ENCODE measurements at places on chromosomes 4 and X.

GRCh38 chrX:49212861-49213260, 12.9 kb upstream of the SYP start:
- no peak for DNase-seq

- no peak for DNase-seq
Observed at GRCh38 chrX:107323786-107324492, 117.5 kb downstream of the DNAAF6 start.

DNA sequence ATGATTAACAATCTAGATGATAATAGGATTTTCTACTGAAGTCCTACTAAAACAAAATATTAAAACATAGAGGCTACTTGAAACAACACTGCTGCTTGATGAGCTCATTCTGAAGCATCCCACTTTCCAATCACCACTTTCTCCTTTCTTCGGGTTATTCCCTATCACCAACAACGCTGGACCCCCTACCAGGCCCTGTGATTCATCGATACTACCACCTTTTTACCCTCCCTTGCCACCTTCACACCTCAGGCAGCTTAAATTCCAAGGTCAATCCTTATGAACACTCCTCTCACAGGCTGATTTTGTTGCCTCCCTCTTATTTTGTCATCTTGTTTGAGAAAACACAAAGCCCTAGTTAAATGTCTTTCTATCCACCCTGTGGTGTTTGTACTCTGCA, 102.6 kb downstream of the IQCM start:
- no peak for DNase-seq

DNA sequence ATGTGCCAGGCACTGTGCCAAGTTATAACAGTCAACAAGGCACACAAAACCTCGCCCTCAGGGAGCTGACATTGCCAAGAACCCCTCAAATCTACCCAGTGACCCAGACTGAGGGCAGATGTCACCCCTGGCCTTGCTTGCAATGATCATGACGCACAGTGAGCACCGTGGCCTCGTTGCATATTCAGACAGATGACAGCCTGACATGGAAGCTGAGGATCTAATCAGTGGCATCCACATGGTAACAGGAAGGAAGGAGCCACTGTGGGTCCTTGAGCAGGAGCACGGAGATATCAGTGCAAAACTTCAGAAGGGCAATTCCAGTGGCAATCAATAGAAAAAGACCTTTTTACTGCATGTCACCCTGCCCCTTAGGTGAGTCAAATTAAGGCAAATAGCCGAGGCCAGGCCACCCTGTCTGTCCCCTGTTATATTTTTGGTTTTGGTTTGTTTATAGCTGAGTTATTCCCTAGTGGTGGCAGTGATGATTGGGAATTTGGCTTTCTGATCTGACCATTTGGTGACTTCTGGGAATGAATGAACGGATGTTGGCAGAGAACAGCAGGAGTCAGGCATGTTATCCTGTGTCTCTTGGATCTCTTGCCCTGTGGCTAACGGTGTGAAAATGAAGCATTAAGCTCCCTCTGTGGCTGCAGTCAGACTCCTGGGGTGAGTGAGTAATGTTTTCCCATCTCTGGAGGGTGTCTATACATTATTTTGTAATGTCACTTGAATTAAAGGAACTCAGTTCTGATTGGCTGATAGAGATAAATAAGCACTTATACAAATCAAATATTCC, 20.4 kb downstream of the WDR13 start:
- no peak for DNase-seq

GRCh38 chr4:7676398-7676922, 241.7 kb upstream of the PSAPL1 start:
- DNase-seq: no peak

DNA sequence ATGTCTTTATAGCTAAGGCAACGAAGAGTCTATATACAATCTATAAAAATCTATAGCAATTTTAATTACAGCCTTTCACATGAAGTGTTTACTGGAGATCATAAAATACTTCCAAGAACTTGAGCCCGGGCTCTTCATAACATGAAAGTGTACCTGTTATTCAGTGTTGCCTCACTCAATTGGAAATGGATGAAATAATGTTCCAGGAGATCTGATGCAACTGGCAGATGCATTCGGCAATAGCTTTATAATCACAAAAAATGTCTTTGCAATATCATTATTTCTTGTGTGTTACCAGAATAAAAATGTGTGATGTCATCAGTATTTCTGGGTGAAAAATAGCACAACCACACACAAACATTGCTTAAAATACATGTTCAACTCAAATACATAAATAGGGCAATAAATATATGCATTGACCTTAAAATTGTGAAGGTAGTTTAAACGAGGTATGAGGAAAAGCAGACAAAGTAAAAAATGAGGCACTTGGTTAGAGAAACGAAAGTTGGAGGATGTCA, 1266.8 kb upstream of the PCDH7 start:
- DNase-seq: no peak

DNA sequence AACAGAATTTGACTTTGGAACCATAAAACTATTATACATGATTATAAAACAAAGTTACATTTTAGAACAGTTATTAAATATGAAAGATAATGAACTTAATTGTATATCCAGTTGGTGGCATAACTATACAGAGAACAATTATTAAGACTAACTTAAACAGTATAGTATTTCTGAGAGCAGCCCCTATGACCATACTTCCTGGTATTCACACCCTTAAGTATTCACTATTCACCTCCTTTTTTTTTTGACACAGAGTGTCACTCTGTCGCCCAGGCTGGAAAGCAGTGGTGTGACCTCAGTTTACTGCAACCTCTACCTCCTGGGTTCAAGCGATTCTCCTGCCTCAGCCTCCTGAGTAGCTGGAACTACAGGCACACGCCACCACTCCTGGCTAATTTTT, 74.5 kb downstream of the FRYL start:
- no peak for DNase-seq

DNA sequence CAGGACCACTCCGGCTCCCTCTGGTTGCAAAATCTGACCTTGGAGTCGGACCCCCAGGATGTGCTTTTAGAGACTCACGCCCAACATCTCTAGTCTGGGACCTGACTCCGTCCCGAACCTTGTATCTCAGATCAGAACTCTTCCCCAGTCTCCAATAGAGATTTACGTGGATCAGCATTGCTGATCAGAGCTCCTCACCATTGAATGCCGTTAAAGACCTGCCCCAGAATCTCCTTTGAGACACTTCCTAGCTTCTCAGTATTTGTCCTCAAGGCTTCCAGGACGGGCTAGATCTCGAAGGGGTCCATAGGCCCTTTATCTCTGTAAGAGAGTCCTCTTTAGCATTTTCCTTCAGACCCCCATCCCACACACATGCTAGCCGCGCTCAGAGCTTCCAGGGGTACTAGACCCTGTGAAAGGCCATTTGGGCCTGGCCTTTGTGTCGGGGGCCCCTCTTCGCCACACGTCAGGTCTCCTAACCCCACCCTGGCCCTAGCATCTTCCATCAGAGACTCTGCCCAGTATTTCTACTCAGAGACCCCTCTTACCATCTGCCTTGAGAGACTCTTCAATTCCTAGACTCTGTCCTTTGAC, 662 bp downstream of the UBA1 start:
- no peak for DNase-seq

GRCh38 chr4:113977526-113977855, 2.0 kb downstream of the ARSJ start:
- no peak for DNase-seq

DNA sequence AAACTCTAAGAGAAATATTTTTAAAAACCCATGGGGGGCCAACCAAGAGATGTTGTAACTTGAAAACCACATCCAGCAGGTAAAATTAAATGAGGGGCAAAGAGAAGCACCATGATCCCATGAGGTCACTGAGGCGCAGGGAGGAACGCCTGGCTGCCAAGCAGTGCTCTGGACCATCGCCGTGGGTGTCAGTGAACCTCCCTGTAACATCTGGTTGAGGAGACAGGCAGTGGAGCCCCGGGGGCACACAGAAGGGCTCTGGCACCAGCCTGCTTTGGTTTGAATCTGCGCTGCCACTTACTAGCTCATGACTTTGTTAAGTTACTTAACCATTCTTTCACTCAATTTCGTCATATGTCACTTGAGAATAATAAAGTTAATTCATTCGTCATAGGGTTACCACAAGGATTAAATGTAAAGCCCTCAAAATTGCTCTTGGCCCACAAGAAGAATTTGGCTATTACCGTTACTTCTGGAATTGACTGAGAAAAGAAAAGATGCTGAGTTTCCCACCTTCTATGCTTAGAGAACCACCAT, 41.6 kb upstream of the SLC25A4 start:
- DNase-seq: no peak

GRCh38 chr4:118981839-118982381, 93.3 kb downstream of the SYNPO2 start:
- DNase-seq: no peak

- DNase-seq: no peak
Observed at GRCh38 chr4:178966644-178967043, 1524.4 kb upstream of the AGA start.

DNA sequence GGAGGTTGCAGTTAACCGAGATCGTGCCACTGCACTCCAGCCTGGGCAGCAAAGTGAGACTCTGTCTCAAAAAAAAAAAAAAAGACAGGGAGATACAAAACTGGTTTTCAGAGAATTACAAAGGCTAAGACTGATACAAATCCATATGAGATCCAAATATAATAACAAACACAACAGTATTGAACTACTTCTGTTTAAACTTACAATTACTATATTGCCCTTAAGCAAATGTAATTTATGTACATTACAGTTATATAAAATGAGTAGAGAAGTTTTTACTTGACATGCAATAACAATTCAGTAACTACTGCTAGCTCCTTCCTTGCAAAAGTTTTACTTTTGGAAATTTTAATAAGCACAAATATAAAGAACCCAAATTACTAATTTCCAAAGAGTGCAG, 52.6 kb upstream of the PABPC1L2A start:
- DNase-seq: no peak

DNA sequence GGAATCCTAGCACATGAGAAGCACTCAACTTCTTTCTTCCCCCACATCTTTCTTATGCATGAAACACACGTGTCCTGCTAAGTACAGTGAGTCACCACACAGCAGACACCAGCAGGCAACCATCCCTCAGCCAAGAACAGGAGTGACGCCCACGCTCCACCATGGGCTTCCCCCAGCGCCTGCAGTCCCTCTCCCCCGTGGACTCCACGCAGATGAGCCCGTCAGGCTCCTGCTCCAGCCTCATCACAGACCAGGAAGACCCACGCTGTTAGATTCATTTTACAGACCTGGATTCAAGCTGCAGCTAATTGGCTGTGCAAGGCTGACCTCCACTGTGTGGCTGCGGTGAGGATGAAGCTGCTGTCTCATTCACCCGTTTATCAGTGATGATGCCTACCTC, 16.7 kb downstream of the HMX1 start:
- no peak for DNase-seq

DNA sequence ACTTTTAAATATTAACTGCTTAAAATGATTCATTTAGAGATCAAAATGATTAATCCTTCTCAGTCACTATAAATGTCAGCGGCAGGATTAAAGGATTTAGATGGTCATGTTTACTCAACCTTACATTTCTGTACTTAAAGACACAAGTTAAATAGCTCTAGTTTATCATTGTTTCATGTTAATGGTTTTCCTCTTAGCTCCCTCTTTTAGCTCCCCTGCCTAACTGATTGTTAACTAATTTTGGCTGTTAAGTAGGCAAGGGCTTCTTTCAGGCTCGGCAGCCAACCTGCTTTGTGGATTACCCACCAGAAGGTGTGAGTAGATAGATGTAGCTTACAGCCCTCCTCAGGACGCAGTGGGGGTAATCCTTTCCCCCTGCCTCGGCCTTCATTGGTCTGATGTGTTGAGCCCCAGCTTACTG, 96.0 kb downstream of the TENM3 start:
- no peak for DNase-seq

- DNase-seq: no peak
Observed at GRCh38 chr4:112739442-112739841, 102.5 kb downstream of the LARP7 start.

DNA sequence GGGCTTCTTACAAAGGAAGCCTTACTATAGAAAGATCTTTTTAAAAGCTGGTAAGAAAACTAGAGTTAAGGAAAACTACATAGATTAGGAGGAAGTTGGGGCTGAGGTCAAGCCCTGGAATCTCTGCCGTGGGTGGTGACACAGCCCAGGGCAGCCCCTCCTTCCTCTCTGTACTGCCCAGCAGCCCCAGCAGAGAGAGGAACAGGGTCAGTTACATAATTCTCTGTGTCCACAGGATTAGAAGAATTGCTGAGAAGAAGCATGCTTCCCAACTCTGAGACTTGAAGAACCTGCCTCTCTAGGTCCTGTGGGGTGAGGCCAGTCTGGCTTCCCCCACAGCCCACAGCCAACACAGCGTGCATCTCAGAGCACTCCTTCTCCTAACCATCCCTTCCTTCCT, 9.2 kb upstream of the ABLIM2 start:
- DNase-seq: no peak

DNA sequence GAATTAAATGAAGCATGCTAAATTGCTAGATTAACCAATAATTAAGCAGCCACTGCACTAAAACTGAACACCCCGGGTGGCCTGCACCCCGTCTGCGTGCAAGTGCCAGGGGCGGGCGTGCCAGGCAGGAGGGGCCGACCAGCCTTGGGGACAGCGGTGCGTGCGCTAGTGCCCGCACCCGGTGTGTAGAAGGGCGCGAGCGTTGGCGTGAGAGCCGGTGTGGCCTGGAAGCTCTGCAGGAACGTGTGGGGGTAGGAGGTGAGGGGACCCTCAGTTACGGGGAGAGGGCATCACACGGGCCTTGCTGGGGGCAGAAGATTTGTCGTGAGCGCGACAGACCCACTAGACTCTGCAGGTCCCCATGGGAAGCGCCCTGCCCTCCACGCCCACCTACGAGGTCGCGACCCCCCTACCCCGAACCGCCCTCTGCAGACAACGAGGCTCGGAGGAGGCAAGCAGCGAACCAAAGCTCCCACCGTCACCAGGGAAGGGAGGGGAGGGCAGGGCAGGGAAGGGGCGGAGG, 105.8 kb downstream of the FAM53A start:
- DNase-seq: no peak

DNA sequence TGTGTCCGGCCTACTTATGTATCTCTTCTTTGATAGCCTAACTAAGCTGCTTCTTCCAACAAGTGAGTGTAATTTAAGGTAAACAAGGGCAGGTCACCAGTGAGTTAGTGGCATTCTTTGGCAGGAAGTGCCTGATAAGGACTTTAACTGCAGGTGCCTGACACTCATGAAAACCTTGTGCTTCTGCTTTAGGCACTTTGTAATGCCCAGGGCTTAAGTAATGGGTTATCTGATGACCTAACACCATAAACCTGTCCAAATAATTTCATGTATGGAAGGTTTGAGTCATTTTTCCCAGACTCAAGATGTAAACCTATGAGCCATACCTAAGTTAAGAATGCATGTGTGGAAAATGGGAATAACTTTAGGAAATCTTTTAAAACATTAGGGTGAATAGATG, 43.0 kb downstream of the BCOR start:
- DNase-seq: no peak

GRCh38 chrX:31445542-31445941, 373.7 kb upstream of the FTHL17 start:
- DNase-seq: no peak

GRCh38 chr4:145207934-145208333, 27.5 kb upstream of the OTUD4 start:
- DNase-seq: no peak

- no peak for DNase-seq
Observed at GRCh38 chrX:75582511-75582910, 59.7 kb upstream of the ZDHHC15 start.
